Activated CD8-positive, alpha-beta memory T cell treated with anti-CD3 and anti-CD28 coated beads for 1 hour (primary cell): ENCODE measurements at places on chromosomes 3 and 15.

DNA sequence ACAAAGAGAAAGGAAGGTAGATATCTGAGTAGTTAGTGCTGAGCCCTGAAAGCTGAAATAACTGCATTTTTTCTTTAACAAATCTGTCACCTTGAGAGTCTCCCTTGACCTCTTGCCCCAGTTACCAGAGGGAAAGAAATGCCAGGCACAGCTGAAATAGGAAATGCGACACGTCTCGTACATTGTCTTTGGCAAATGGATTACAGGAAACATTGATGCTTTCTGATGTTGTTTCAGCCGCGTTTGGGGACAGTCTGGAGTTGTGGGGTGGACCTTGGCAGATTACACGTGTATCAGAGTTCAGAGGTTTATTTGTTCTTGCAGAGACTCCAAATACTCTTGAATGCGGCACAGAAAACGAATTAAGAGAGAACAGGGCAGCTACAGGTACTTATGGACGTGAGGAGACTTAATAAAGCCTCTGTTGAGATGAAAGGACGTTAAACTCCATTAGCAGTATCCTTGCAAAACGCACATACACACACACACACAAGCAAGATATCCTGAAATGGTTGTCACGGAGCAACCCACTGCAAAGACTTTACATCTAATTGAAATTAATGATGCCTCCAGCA, 272.8 kb upstream of the RORA start:
- DNase-seq, result no peak

DNA sequence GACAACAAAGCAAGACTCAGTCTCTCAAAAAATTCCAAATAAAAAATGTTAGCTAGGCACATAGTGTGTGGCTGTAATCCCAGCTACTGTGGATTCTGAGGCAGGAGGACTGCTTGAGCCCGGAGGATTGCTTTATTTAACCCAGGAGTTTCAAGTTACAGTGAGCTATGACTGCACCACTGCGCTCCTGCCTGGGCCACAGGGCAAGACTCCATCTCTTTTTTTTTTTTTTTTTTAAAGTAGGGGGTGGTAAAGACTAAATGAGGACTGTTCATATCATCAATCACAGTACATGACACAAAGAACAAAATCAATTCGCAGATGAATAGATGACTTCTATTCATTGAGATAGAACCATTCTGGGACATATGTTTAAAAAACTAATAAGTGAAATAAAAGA, 48.1 kb downstream of the ACAP2 start:
- DNase-seq, result no peak

DNA sequence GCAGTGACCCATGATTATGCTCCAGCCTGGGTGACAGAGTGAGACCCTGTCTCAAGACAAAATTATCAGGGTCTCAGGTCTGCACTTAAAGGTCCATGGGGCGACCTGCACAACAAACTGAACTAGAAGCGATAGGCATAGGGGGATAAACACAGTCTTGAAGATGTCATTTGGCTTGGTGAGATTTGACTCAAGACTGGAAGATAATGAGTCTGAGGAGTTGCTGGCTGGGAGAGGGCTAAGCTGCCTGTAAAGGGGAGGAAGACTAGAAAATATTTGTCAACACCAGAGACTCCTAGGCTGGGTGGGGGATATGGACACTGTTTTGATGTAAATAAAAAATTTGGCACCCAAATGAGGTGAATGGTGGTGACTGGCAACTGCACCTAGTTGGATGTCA, 19.8 kb downstream of the GHRL start:
- no peak for DNase-seq

DNA sequence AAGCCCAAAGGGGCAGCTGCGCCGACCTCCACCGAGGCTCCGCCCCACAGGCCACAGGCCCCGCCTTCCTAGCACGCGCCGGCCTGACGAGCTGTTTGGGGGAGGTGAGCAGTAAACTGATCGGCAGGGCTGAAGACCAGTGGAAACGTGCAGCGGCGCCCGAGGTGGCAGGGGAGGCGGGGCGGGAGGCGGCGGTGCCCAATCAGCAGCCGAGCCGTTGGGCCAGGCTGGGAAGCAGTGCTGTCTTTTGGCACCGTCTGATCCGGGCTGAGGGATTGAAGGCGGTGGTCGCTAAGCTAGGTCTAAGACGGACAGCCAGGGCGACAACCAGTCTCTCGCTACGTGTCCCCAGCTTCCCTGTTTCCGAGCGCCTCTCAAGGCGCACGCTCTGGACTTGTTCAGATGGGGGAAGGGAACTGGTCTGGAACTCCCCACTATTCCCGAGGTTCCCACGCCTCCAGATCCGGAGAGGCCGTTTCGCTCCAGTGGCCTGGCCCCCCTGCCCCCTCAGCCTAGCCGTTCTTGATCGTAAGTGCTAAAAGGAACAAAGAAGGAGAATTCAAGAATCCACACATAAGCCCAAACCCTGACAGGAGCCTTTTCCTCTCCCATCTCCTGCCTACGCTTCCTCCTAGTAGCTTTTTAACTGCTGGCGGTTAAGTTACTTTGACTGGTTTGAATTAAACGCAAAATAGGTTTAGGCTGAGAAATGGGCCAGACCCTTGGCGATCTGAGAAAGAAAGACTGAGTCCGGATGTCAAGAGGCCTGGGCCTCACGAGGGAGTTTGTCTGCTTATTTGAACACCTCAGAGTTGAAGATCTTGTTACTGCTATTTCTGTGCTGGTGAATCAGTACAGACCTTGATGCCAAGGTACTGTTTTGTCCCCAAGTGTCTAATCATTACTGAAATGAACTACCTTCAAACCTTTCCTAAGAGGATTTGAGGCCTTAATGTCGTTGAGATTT, at the start of gene FMN1:
Gene FMN1, minus strand, starts transcription at position 11 of the 967 bp plus-strand sequence. CDS start 39,800 bp downstream, outside the sequence.
- peak; percentile 84 for DNase-seq

- no peak for DNase-seq
Observed at GRCh38 chr15:90493647-90494046, 36.1 kb upstream of the CRTC3 start.

DNA sequence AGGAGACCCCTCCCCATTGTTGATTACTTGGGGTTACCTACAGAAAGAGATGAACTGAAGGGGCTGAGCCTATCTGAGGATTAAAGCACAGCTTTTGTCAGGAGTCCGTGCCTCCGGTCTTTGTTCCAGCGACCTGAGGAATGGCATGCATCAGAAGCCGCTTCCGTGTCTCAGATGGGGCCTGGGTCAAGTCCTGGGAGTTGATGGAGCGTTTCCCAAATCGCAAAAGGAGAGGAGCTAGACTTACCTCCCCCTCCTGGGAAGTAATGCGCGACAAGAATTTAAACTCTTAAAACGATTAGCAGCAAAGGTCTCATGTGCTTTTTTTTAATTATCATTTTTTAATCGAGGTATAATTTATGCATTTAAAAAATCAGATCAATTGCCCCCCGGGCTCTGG, 983 bp upstream of the ALDH1A3 start:
- DNase-seq, result no peak

GRCh38 chr15:51390241-51390965, 48.9 kb downstream of the GLDN start:
- DNase-seq, result no peak

DNA sequence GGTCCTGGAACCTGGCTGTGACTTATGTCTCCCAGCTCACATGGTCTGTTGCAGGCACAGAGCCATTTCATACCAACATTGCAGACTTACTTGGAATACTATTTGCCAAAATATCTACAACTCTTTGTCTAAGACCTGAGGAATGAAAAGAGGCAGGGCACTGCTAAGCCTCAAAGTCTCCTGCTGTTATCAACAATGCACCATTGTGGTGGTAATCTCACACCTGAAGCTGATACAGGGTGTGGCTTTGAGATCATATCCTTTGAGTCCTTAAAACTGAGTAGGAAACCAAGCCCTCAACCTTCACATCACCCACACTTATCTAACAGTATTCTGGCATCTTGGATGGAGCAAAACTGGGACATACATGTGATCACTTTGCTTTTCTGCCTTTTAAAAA, 782.0 kb downstream of the EPHA3 start:
- DNase-seq, result no peak

- no peak for DNase-seq
Observed at GRCh38 chr15:75531041-75531450, 48.1 kb downstream of the PTPN9 start.

DNA sequence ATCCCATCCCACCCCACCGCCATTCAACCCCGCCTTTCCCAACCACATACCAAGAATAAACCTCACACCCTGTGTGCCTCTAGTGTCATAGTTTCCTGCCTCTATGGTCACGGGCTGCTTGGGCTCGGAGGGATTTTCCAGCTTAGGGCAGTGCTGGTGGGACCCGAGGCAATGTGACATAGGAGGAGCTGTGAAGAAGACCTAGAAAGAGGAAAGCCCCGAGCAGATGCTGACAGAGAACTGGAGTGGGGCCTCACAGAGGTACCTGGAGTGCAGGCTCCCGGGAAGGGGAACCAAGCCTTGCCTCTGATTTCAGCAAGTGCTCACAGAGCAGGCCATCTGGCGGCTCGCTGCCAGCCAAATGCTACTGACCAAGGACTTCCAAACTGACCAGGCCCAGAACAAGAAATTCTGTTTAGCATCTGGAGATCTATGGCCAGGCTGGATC, 27.5 kb downstream of the BHLHE40 start:
- peak; percentile 33 for DNase-seq

DNA sequence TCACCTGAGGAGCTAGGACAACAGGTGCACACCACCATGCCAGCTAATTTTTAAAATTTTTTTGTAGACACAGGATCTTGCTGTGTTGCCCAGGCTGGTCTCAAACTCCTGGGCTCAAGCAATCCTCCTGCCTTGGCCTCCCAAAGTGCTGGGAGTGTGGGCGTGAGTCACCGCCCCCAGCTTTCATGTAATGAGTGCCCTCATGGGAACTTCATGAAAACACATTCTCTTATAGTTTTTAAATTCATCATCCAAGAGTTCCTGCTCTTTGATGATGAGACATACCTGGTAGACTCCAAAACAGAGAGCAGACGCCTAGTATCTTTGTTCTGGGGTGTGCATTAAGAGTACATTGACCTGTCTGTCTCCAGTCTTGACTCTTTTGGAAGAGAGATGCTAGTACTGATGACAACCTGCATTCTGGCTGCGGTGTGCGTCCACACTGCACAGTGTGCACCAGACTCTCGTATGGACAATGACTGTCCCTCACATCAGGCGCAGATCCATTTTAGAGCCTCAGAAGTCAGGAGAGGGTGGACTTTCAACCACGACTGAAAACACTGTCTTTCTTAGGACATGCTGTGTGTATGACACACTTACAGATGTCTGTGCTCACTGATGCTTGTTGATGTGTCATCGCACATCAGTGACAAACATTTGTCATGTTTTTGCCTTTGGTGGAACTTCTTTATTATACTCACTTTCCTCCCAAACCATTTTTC, 2.0 kb downstream of the NRROS start:
- no peak for DNase-seq

- DNase-seq, result no peak
Observed at GRCh38 chr3:101970905-101971304, 121.6 kb downstream of the NFKBIZ start.

- no peak for DNase-seq
Observed at GRCh38 chr15:39227001-39227400, 353.9 kb upstream of the THBS1 start.

GRCh38 chr3:57999417-58000115, 8.7 kb upstream of the FLNB start:
- no peak for DNase-seq

GRCh38 chr3:157632075-157632474, 128.9 kb upstream of the VEPH1 start:
- DNase-seq, result no peak

DNA sequence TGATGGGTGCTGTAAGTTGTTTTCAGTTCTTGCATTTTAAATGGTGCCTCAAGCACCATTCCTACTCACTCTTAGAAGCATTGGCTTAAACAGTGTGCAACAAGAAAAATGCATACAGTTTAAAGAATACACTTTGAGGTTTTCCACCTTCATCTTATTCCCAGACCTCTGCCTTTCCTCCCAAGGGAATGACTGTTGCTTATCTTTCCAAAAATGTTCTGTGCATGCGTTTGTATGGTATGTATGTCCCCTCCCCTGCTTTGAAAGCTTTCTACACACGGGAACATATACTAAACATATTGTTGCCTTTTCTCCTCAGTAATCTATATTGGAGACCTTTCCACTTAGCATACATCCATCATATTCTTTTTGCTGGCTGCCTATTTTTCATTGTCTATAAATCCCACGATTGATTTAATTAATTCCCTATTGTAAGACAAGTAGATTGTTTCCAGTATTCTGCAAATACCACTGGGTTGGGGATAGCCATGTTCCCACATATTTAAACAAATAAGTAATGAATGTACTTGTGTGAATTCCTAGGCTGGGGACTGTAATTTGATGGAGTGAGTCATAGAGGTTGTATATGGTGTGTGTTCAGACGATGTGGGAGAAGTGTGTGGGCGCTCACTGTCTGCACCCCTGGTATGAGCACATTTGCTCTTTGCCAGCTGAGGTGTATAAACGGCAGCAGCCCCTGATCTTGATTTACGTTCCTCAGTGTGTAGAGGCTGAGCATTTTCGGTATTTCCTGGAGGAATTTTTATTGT, 5.8 kb downstream of the TRAK1 start:
- no peak for DNase-seq

- DNase-seq, result no peak
Observed at GRCh38 chr15:56760186-56760585, 26.9 kb upstream of the ZNF280D start.

DNA sequence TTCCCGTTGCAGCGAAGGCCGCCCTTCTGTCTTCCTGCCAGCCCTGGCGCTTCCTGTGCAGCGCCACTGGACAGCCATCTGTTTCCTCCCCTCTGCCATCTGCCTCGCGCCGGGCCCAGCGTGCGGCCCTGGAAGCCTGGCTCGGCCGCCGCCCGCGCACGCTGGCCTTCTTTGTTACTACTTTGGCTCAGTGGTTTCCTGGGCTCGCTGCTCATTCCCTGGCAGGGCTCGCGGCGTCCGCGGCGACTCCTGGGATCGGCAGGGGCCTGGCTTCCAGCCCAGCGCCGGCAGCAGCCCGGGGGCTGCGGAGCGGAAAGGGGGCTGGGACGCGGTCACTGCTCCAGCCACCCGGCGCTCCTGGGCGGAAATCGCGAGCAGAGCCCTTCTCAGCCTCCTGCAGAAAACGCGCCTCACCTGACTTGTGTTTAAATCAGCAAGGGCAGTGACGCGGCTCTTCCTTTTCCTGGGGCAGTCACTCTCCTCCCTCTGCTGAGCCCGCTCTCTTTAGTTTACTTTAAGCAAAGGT, 10.0 kb downstream of the CMTM7 start:
- DNase-seq, result no peak

DNA sequence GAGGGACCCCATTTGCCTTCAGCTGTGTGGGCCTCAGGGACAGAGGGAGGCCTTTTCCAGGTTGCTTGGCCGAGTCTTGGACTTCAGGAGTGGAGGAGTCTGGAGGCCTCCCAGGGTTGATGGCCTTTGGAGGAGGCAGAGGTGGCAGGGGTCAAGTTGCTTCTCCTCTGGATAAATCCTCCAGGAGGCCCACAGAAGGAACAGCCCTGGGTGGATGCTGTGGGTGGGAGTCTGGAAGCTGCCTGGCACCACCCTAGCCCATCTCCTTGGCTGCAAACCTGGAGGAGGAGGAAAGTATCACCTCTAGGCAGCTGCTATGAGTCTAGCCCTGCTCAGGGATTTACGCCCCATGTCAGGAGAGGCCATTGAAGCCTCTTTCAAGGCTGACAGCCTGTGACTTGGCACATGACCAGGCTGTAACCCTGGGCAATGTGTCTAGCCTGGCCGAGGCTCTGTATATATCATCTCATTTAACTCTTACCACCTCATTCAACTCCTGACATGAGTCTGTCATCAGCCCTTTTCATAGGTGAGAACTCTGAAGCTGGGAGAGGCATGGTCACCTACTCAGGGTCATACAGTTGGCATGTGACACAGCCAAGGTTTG, 2.9 kb upstream of the PRKCD start:
- no peak for DNase-seq
